Breast epithelium (tissue), 4 donors: ENCODE measurements at places on chromosomes 3 and 15. TPM values are rescaled to one million over a fixed set of nuclear protein-coding genes. Genes with fewer than 3 reads are reported as not detected.

Gene COL6A5
- not detected for total RNA-seq

Gene C15orf61
- total RNA-seq, result 3.8 TPM

GRCh38 chr3:186826976-186827857 is 15.3 kb upstream of the ADIPOQ start:
- DNase-seq, result peak; percentile 54

DNA sequence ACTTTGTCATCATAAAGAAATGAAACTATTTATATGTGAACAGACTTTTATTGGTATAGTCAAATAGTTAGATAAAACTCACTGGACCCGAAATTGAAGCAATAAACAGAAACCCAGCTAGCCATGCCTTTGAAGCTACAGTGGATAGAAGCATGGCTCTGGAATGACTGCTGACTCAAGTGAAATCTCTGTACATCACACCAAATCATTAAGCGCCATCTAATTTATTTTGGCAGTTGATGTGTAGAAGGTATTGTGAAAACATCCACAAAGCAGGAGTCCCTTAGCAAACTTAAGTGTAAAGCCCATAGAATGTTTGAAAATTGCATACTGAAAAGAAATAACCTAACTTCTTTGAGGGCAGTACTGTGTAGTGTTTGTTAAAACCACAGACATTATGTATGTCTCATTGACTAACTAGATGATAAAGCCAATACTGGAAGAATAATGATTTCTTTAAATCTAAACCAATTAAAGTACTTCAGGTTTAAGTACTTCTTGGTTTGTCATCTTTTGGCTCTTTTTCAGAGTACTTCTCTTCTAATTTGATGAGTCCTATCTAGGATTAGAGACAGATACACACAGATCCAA is 42.8 kb upstream of the FBXL22 start:
- DNase-seq, result no peak

Gene ADAMTS17
- total RNA-seq, result 5.9 TPM

Gene RYR3
- 2.6 TPM for total RNA-seq

Gene IL17RD
- 3.0 TPM for total RNA-seq

- no peak for DNase-seq
Measured at GRCh38 chr3:182713743-182714517, 79.4 kb upstream of the ATP11B start.

Gene SKOR1
- total RNA-seq, result 0.98 TPM

GRCh38 chr15:43893956-43894355 is 67.2 kb downstream of the WDR76 start:
- no peak for DNase-seq

Gene CMTM8
- 24.7 TPM for total RNA-seq

DNA sequence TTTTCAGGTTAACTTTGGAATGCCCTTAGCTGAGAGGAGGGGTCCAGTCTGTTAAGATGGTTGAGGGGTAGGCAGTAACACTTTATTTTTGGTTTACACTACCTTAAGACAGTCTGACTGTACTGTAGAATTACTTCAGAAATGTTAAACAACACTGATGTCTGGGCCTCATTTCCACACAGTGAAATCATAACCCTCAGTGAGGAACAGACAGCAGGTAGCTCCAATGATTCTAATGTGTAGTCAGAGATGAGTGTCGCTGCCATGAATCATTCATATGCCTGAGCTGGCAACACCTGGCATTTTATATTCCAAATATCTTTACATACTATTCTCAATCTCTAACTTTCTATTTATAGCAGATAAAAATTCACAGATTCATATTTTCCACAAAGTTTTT is 37.3 kb upstream of the POU1F1 start:
- DNase-seq, result no peak

DNA sequence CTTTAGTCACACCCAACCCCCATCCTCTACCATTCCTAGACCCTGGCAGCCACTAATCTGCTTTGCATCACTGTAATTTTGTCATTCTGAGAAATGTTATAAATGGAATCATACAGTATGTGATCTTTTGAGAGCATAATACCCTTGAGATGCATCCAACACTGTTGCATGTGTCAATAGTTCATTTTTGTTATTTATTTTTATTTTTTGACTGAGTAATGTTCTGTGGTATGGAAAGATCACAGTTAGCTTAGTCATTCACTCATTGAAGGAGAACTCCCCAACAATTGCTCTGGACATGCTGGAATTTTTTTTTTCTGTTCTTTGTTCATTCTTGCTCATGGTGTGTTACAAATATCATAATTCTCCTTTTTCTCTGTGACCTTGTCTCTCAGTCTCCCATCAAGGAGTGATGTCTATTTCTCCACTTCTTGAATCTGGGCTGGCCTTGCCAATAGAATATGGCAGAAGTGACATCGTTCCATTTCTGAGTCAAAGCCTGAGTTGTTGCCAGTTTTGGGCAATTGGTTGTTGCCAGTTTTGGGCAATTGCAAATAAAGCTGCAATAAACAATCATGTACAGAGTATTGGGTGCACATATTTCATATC is 6.8 kb upstream of the ADPGK start:
- DNase-seq, result no peak

Gene NR1I2
- 0.29 TPM for total RNA-seq

GRCh38 chr15:96340598-96341512 is 10.4 kb downstream of the NR2F2 start:
- DNase-seq, result no peak

Gene DPPA2
- not detected for total RNA-seq

Gene NEO1
- total RNA-seq, result 21.3 TPM

Gene CAMK1
- 58.7 TPM for total RNA-seq

Gene CXCR6
- total RNA-seq, result 4.3 TPM

Gene TUSC7
- not detected for total RNA-seq

DNA sequence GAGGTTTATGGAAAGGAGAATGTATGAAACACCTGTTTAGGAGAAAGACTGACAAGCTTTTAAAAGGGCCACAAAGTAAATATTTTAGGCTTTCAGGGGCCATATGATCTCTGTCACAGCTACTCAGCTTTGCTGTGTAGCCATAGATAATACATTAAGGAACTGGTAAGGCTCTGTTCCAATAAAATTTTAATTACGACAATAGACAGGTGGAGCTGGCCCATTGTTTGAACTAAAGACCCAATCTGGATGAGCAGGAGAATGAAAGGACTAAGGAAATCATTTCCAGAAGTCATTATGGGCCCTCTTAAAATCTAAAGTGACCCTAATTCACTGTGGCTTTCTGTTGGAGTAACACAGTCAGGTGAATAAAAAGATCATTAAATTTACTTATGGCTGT is 48.5 kb upstream of the SLC12A8 start:
- DNase-seq, result no peak

Gene OXSR1
- 29.0 TPM for total RNA-seq

Gene CKMT1B
- 5.7 TPM for total RNA-seq

DNA sequence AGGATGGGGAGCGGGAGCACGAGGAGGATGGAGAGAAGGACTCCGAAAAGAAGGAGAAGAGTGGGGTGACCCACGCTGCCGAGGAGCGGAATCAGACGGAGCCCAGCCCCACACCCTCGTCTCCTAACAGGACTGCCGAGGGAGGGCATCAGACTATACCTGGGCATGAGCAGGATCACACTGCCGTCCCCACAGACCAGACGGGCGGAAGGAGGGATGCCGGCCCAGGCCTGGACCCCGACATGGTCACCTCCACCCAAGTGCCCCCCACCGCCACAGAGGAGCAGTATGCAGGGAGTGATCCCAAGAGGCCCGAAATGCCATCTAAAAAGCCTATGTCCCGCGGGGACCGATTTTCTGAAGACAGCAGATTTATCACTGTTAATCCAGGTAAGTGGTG is 169.8 kb downstream of the FEZF2 start:
- DNase-seq, result no peak

DNA sequence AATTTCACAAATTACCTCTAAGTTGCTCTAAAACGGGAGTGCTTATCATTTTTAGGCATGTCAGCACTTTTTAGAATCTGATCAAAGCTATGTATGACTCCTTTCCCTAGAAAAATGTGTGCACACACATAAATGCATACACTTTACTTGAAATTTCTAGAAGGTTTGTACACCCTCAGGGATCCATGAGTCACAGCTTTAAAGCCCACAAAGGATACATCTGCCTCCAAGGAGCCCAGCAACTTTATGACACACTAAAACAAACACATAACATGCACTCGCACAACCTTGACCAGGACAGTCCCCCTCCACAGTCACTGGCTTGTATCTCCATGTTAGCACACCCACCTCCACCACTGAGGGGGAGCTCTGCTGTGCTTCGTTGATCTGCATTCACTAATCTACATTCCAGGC is 722.0 kb upstream of the CFAP20DC start:
- DNase-seq, result no peak

Gene ZNF80
- total RNA-seq, result 0.33 TPM

GRCh38 chr3:22977042-22977441 is 226.1 kb upstream of the UBE2E2 start:
- DNase-seq, result no peak

Gene ROPN1
- total RNA-seq, result 2.3 TPM

- no peak for DNase-seq
Measured at GRCh38 chr3:177599837-177600236, 402.6 kb upstream of the TBL1XR1 start.

- DNase-seq, result no peak
Measured at GRCh38 chr3:197434830-197435229, 120.9 kb downstream of the BDH1 start.

Gene ENTPD3
- total RNA-seq, result 1.4 TPM

DNA sequence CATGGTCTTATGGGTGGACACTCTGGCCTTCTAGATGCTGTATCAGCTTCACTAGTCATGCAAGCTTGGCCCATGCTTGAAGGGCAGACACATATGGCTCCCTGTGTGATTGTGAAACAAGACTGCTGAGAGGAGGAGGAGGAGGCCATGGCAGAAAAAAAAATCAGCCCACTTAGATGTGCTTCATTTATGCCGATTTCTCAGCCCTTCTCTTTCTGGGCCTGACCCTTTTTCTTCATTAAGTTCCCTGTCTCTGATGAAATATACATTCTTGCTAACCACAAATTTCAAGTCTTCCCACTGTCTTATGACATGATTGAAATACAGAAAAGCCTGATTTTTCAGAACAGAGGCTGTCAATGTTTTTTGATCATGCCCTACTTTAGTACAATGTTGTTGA is 213.0 kb upstream of the FEZF2 start:
- no peak for DNase-seq

DNA sequence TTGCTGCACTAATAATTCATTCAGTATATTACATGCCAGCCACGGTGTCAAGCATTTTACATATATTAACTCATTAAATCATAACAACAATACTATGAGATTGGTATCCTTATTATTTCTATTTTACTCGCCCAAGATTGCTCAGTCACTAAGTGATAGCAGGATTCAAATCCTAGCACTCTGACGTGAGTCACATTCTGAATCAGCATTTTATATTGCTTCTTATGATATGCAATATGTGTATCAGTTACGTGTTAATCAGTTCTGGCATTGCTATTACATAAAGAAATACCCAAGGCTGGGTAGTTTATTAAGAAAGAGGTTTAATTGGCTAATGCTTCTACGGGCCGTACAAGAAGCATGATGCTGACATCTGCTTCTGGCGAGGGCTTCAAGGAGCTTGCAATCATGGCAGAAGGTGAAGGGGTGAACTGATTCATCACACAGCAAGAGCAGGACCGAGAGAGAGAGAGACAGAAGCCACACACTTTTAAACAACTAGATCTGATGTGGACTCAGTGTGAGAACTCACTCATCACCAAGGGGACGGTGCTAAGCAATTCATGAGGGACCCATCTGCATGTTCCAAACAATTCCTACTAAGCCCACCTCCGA is 166.5 kb upstream of the TMCO5A start:
- DNase-seq, result no peak

- no peak for DNase-seq
Measured at GRCh38 chr3:178901204-178901603, 170.4 kb downstream of the ZMAT3 start.

DNA sequence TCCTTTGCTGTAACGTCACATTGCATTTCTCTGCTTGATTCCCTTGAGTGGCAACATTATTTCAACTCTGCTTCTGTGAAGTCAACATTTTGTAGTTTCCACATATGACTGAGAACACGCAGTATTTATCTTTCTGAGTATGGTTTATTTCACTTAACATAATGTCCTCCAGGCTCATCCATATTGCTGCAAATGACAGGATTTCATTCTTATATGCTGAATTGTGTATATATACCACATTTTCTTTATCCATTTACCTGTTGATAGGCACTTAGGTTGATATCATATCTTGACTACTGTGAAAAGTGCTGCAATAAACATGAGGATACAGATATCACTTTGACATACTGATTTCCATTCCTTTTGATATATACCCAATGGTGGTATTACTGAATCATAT is 878.5 kb downstream of the PLOD2 start:
- DNase-seq, result no peak

Gene GREM1
- 2.5 TPM for total RNA-seq

GRCh38 chr15:54094661-54095060 is 116.4 kb downstream of the UNC13C start:
- DNase-seq, result no peak

Gene LRTM1
- total RNA-seq, result not detected

Gene USP19
- 56.2 TPM for total RNA-seq
